ENCODE measurements at places on chromosomes 11 and 22.

- DNase-seq, result no peak
Observed at GRCh38 chr11:95853138-95853537, 62.8 kb downstream of the CEP57 start.

DNA sequence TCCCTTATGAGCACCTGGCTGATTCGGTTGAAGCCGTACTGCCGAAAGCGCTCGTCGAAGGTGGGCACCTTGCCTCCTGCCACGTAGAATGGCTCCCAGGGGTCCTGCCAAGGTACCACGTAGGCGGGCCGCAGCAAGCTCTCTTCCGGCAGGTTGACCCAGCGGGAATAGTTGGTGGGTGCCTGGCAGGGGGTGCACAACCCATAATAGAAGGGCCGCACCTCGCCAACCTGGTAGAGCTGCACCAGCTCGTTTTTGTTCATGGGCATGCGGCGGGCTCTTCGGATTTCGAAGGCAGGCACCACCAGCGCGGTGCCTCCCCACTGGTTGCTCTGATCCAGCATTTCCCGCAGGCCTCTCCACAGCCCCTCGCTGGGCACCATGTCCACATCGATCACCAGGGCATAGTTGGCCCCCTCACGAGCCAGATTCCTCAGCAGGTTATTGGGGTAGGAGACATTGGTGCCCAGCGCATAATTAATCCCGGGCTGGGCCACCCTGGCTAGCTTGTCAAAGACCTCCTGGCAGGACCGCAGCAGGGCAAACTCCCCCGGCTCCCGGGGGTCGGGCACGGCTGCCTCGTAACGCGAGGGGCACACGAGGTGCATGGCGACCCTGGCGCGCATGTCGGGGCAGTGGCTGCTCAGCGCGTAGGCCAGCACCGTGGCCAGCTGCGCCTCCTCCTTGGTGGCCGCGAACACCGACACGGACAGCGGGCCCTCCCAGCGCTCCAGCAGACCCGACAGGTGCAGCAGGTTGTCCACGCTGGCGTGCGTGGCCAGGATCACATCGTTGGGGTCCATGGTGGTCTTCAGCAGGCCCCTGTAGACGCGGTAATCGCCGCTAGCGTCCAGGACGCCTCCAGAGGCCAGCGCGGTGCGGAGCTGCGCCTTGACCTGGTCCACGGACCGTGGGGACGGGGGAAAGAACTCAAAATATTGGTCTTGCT lies 679 bp downstream of the B4GAT1 start:
- DNase-seq, result no peak

- no peak for DNase-seq
Observed at GRCh38 chr22:23580576-23581259, 628 bp upstream of the IGLL1 start.

- DNase-seq, result no peak
Observed at GRCh38 chr11:43905813-43906241, 25.2 kb downstream of the ALKBH3 start.

DNA sequence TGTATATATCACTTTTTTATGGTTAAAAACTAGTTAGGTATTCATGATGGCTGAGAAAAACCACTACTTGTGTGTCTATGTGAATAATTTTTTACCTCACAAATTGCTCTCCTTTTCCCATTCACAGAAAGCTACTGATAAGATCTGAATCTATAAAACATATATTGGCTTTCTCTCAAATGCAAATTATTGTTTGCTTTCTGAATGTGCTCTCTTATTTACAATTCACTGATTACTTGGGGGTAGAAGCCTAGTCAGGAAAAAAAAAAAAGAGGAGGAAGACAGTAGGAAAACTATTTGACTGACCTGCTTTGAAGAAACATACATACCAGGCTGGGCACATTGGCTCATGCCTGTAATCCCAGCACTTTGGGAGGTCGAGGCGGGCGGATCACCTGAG lies 20.5 kb downstream of the PGM2L1 start:
- no peak for DNase-seq

DNA sequence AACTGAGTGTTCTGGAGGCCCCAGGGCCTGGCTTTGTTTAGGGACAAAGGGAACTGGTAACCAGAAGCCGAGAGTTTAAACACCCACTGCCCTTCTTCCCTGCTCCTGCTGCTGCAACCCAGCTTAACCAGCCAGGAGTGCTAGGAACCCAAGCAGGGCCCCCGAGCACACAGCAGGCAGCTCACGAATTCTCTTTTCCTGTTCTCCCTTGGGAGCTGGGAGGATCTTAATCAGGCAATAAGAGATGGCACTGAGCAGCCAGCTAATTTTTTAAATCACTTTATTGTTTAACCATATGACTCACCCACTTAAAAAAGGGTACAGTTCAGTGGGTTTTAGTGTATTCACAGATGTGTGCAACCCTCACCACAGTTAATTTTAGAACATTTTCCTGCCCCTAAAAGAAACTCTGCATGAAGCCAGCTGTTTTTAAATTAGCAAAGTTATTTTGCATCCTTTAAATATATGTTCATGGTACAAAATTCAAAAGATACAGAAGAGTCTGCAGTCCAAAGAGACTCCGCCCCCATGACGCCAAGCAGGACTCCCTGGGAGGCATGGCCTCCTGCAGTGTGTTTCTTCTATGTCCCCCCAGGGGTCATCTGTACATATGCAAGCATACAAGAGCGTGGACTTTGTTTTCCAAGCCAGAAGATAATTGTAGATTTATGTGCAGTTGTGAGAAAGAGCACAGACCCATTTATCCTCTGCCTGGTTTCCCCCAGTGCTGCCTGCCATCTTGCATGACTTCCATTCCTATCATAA lies 18.9 kb upstream of the PPP6R3 start:
- DNase-seq, result no peak

- DNase-seq, result no peak
Observed at GRCh38 chr11:115780646-115781362, 276.6 kb upstream of the CADM1 start.

DNA sequence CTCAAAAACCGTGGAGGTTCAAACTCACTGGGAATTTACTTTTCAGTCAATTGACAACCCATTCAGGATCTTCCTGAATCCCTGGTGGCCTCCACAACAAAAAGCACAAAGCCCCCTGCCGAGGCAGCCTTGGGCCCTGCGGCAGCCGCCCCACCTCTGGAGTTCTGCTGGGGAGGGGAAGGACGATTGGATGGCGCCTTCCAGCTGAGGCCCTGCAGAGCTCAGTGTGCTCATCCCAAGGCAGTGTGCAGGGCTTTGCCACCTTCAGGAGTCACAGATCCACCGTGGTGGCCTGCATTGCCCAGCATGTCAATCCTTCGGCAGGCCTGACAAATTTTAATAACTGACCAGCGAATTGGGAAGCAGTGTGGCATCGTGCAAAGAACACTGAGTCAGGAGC lies 7.4 kb downstream of the ZFTA start:
- no peak for DNase-seq

GRCh38 chr22:23787600-23787896 lies 782 bp downstream of the SMARCB1 start:
- DNase-seq, result no peak

GRCh38 chr11:61516191-61516590 lies 7.6 kb downstream of the LRRC10B start:
- no peak for DNase-seq

DNA sequence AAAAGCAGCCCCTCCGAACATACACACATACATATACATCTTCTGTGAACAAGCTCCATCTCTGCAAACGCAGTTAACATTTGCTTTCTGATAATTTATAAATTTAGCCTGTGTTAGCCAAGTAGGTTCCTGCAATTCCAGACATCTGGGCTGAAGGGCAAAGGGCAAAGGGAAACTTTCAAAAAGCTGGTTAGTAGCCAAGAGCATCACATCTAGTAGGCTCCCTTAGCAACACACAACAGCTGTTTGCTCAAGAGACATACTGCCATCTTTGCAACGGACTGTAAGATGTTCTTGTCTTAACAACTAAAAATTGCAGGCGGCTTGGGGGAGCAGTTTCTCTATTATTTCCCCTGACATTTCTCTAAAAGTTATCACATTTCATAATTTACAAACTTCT lies 134.9 kb downstream of the RBFOX2 start:
- no peak for DNase-seq

- DNase-seq, result no peak
Observed at GRCh38 chr11:20488352-20488751, 100.8 kb downstream of the PRMT3 start.

- no peak for DNase-seq
Observed at GRCh38 chr11:114524122-114524521, 35.6 kb downstream of the NXPE1 start.

GRCh38 chr11:125388611-125389010 lies 107.5 kb downstream of the FEZ1 start:
- DNase-seq, result no peak

DNA sequence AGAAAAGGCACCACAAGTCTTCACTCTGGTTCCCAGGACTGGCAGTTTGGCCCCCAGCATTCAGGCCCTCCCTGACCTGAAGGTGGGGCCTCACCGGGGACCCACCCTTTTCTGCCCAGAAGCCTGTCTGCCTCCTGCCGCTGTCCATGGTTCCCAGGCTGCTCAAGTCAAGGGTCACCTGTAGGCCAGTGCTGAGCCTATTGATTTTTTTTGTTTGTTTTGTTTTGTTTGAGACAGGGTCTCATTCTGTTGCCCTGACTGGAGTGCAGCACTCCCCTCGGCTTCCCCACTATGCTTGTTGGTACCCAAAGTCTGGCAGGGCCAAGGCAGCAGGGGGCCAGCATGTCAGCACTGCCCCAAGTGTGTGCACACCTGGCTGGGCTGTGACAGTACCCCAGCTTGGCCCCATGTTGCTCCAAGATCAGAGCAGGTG lies 11.0 kb upstream of the MED17 start:
- no peak for DNase-seq

GRCh38 chr22:33757802-33758483 lies 162.3 kb downstream of the LARGE1 start:
- no peak for DNase-seq

GRCh38 chr11:3823762-3824506 lies 15.6 kb downstream of the PGAP2 start:
- DNase-seq, result no peak

DNA sequence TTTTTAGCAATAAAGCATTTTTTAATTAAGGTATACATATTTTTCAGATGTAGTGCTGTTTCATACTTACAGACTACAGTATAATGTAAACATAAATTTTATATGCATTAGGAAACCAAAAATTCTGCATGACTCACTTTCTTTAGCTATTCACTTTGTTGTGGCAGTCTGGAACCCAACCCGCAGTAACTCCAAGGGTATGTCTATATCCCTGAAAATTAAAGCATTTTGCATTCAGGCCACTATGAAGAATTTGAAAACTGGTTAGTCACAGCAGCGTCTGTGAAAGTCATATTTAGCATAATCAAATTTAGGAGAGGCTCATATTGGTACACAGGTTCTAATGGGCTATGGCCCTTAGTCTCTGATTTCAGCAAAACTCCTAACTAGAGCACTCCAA lies 46.8 kb downstream of the BBOX1 start:
- no peak for DNase-seq

DNA sequence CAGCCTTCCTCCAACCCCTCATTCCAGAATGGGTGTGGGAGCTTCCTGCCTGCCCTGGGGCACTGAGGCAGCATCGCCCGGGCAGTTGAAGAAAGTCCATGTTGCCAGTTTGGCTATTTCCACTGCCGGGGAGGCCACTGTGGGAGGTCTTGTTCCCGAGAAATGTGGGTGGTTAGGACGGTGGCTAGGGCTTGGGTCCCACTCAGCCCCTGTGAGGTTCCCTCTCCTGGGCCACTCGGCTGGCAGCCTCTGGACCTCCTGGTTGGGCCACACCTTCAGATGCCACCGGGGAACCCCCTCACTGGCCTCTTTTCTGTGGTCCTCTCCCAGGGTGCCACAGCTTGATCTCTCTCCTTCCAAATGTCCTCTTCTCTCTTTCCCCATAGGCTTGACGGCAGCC lies 5.1 kb upstream of the PPP6R3 start:
- DNase-seq, result no peak

DNA sequence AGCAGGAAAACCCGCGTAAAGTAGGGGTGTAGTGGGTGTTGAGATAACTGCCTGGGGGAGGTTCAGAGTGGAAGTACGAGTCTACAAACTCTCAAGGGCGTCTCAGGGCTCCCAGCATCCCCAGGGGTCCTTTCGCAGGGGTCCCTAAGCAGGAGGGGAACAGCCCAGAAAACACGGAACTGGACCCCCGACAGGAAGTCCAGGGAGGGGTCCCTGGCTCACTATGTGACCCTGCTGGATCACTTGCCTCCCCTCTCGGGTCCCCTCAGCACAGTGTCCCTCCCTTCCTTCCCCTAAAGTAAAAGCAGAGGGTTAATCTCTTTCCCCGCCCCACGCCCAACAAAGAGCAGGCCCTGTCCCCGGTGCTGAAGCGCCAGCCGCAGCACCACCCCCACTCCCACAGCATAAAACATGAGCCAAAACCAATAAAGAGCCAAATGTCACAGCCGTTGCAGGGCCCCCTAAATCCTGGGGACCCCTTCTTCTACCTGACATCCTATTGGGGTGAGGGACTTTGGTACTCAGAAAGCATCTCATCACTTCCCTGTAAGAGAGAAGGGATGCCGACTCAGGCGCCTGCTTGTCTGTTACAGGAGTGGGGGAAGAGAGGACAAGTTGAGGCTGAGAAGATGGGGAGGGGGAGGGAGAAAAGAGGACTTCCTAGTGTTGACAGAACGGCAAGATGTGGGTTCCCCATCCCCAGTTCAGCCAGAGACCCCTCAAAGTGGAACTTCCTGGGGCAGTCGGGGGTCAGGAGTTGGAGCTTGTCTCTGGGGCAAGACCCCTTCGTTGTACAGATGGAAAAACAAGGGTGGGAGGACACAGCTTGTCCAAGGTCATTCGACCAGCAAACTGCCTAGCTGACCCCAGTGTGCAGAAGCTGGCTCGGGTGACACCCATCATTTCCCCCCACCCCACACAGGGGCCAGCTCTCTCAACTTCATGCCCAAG lies 1.4 kb upstream of the NEFH start:
- no peak for DNase-seq

DNA sequence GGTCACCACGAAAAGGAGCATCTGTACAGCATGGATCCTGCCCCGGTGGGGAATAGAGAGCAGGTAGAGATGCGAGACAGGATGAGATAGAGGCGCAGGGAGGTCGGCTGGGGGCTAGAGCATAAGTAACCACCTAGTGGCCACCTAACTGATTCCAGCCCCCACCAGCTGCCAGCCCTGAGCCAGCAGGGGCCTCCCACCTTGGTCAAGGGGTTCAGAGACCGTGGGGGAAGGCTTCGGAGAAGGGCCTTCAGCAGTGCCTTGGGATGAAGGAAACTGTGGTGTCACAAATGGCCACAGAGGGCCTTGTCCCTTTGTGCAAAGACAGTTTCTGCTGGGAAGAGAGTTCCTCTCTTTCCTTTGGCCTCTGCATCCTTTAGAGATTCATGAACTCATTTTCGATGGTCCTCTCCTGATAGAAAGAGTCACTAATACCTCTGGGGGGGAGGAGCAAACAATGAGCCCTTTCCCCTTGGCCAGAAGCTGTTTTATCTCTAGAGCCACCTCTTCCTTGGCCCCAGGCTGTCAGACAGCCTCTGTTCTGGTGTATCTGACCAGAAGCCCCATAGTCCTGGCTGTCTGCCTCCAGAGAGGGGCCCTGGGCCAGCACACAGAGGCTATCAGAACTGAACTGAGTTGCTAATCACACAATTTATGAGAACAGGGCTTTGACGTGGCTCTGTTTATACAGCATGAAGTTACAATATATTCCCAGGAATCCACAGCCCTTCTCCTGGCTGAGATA lies 146.0 kb downstream of the PARVA start:
- no peak for DNase-seq
